ENCODE measurements at places on chromosomes 4 and X. TPM values are rescaled to one million over a fixed set of nuclear protein-coding genes. Genes with fewer than 3 reads are reported as not detected.

Gene TCP11X2
- not detected for total RNA-seq

Gene CWH43
- total RNA-seq: 0.12 TPM

Gene RAI2
- 0.66 TPM for total RNA-seq

Gene TMEM156
- 10.8 TPM for total RNA-seq

Gene TLL1
- total RNA-seq: under 0.01 TPM

Gene AMTN
- total RNA-seq: not detected

Gene HELT
- total RNA-seq: not detected

Gene FOXR2
- total RNA-seq: not detected

Gene NXF2
- not detected for total RNA-seq

Gene ENAM
- under 0.01 TPM for total RNA-seq

Gene MAGEA2
- total RNA-seq: not detected

Gene IL9R
- under 0.01 TPM for total RNA-seq

Gene LGI2
- 0.12 TPM for total RNA-seq

Gene SMPX
- total RNA-seq: not detected

Gene REELD1
- not detected for total RNA-seq

Gene ENPEP
- 0.12 TPM for total RNA-seq

Gene NRK
- 0.37 TPM for total RNA-seq

Measured in uterine smooth muscle cell (primary cell).